ENCODE measurements at places on chromosomes 16 and 17. TPM values are rescaled to one million over a fixed set of nuclear protein-coding genes. Genes with fewer than 3 reads are reported as not detected.

Gene MRPL10
- 18.3 TPM for total RNA-seq

Gene TMC5
- total RNA-seq: not detected

Gene DOC2B
- total RNA-seq: 5.9 TPM

Gene TBC1D26
- not detected for total RNA-seq

Gene ABCC6
- total RNA-seq: 0.44 TPM

Data from lung microvascular endothelial cell (primary cell).